ENCODE measurements at places on chromosomes 1 and 21.

- no peak for DNase-seq
Observed at GRCh38 chr1:46437723-46438122, 43.6 kb downstream of the FAAH start.

DNA sequence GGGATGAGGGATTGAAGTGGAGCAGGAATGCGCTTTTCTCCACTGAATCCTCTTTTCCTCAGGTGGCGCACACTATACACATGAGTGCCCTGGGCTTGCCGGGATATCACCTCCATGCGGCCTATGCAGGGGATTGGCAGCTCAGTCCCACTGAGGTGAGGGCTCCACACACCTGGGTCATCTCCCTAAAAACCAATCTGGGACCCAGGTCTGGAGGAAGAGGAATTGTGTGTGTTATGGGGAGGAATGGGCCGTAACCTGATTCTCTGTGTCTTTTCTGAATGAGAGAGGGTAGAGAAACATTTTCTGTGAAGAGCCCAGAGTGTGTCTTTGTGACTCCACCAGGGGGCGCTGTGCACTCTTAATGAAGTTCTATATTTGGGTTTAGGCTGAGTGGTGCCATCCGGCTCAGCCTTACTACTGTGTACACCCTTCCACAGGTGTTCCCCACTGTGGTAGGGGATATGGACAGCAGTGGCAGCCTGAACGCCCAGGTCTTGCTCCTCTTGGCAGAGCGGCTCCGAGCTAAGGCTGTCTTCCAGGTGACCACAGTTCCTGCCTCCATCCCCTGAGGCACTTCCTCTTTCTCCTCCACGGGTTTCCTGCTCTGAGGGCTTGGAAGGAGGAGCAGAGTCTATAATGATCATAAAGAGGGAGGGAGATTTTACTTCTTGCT, 1.5 kb downstream of the TOMM40L start:
- peak; percentile 90 for DNase-seq

- no peak for DNase-seq
Observed at GRCh38 chr21:18152371-18152770, 92.3 kb upstream of the CHODL start.

GRCh38 chr1:92752719-92753118, 32.2 kb downstream of the EVI5 start:
- no peak for DNase-seq

DNA sequence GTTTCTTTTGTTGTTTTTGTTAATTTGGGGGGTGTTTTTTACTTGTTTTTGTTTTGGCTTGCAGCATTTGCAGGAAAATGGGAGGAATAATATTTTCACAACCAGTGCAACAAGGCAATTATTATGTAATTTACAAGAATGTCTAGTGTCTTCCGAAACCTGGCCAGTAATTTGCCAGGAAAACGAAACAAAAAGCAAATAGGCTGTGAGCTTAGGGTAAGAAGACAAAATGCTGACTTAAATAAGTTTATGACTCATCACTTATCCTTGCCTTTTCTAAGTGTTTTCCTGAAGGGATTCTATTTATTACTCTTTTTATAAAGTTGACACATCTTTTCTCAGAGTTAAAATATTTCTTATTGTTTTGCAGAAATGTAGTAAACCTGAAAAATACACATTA, 49.8 kb downstream of the KCNT2 start:
- no peak for DNase-seq

GRCh38 chr1:246761396-246761795, 37.2 kb downstream of the SCCPDH start:
- DNase-seq: no peak

GRCh38 chr1:216388558-216388957, 34.7 kb downstream of the USH2A start:
- no peak for DNase-seq

DNA sequence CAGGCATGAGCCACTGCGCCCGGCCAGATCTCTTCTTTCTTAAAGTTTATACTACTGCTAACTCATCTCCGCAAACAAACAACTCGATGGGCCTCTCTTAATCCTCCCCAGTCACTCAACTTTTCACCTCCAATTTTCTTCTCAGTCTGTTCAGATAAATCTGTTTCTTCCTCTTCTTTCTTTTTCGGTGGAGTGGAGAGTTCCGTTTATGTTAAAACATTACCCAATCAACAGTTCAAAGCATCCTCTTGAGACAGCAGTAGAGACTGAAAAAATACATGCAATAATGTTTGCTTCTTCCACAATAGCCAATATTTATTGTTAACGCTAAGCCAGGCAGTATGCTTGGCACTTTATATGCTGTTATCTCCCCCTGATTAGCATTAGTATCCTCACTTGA, 1.4 kb upstream of the ANKRD13C start:
- DNase-seq: no peak

- DNase-seq: no peak
Observed at GRCh38 chr1:12034381-12034801, 15.1 kb downstream of the MIIP start.

GRCh38 chr1:25654109-25654660, 37.6 kb downstream of the MAN1C1 start:
- no peak for DNase-seq

GRCh38 chr1:200628223-200628881, 7.8 kb upstream of the KIF14 start:
- no peak for DNase-seq

GRCh38 chr1:28640766-28641165, 2.1 kb downstream of the TAF12 start:
- DNase-seq: no peak

DNA sequence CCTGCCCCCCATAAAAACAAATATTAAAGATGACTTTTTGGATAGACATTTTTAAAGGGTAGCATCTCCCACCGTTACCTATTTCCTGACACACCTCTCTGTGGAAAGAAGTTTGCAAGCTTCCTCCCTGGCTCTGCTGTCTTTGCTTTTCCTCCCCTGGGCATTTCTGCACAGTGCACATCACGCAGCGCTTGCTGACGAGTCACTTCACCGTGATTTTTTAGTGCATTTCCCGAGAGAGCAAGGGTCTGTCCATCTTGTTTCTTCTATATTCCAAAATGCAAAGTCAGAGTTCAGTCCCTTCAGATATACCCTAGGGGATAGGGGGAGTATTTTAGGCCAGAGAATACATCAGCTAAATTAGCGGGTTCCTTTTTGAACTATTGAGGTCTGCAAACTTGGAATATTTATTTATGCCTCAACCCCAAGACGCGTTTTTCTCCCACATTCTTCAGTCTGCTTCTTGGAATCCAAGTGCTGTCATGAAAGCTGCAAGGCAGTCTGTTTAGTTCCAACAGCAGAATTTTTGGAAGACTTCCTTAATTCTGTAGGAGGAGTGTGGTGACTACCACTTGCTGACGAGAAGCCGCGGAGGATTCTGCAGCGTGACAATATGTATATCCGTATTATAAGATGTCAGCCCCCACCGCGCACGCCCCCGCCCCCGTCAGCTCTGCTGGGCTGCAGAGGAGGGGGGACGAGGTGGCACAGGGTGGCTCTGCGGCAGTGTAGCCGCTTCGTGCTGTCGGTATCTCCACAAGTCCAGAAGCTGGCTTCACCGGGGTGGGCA, 22.4 kb downstream of the SMYD2 start:
- peak; percentile 58 for DNase-seq

DNA sequence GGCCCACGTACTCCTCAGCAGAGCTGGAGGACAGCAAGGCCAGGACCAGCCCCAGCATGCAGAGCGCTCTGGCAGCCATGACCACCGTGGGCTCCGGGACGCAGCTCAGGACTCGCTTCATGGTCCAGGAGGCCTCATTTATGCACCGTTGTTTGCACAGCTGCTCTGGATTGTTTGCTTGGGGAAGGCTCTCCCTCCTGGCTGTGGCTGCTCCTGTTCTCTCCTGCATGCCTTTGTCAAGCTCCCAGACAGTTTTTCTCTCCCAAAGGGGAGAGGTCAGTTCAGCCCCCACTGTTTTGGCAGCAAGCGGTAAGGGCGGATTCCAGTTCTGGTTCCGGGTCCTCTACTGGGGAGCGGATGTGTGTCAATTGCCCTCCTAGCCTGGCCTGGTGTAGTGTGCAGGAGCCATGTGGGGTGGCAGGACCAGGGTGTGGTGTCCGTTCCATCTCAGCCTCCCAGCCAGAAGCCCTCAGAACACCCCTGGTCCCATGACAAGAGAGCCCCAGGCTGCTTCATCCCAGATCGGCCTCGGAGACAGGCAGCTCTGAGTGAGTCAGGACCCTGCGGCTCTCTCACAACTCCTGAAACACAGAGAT, at the start of gene TFF3:
Gene TFF3, minus strand, starts transcription at position 114 of the 596 bp plus-strand sequence. Its CDS starts 35 bp downstream, at position 79.
- DNase-seq: peak; percentile 53

Measured in eye (tissue), 1 donor.